ENCODE measurements at places on chromosomes 16 and 17.

DNA sequence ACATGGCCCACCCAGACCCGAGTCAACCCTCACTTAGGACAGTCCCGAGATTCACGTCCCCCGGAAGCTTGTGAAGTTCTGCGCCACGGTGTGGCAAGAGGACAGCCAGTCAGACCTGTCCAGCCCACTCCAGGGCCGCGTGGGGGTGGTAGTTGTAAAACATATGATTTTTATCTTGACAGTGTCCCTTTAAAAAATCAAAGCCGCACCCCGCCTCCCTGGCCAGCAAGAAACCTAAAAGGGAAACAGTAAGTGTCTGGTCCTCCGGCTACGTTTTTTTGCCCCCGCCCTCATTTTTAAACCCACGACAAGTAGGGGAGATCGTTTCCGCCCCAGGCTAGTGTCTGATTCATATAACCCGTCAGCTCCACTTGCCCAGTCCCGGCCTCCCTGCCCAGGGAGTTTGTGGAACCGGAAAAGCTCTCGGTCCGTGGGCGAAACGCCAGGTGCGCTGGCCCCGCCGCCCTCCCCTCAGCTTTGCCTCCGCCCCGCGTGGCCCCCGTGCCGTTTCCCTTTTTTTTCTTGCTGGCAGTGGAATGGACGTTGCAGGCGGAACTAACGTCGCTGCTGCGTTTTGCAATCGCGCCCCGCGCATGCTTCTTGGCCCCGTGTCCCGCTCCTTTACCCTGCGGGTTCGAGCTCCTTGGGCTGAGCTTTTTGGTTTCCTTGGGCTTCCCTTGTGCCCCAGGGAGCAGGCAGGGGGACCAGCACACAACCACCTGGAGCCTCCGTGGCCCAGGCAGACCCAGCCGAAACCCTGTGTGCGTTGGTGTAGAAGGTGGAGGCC lies 13.3 kb upstream of the NUDT16L1 start:
- peak; percentile 23 for DNase-seq

DNA sequence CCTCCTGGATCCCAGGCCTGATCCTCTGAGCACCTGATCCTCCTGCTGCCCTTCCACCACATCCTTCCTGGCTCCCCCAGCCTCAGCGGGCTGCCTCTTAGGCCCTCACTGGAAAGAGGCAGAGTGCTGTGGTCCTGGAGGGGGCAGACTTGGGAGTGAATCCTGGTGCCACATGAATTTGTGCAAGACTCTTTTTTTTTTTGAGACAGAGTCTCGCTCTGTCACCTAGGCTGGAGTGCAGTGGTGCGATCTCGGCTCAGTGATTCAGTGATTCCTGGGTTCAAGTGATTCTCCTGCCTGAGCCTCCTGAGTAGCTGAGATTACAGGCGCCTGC lies 3.1 kb downstream of the GHDC start:
- no peak for DNase-seq

DNA sequence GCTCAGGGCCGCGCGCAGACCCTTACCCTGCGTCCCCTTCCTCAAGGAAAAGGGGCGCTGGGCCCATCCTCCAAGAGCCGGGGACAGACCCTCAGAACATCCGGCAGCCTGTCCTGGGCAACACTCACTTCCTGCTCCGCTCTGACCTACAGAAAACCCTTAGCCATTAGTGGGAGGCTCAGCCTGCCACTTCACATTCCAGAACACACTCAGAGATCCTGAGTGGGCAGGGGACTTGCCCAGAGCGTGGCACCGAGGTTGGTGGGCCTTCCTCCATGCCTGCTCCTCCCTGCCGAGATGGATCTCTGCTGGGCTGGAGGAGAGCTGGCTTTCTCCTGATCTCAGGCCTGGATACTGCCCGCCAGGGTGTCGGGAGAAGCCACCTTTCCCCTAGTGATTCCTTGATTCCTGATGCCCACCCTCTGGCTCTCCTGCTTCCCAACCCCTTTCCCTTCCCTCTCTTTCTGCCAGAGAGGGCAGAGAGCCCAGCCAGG lies 1.5 kb downstream of the SCARF1 start:
- no peak for DNase-seq

DNA sequence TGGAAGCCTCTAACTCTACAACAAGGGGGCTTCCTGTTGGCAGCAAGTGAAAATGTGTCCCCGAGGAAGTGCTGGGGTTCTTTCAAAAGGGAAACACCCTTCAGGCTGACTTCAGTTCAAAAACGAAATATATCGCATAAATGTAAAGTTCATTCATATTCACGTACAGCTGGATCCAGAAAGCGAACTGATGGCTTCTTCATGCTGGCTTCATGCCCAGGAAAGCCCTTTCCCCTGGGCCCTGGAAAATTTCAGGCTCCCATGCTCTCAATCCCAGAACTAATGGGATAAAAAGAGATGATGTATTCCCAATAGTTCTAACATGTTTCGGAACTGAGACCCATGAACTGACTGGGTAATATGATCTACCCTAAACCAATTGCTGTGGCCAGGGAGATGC lies 104.7 kb upstream of the CDH13 start:
- no peak for DNase-seq

DNA sequence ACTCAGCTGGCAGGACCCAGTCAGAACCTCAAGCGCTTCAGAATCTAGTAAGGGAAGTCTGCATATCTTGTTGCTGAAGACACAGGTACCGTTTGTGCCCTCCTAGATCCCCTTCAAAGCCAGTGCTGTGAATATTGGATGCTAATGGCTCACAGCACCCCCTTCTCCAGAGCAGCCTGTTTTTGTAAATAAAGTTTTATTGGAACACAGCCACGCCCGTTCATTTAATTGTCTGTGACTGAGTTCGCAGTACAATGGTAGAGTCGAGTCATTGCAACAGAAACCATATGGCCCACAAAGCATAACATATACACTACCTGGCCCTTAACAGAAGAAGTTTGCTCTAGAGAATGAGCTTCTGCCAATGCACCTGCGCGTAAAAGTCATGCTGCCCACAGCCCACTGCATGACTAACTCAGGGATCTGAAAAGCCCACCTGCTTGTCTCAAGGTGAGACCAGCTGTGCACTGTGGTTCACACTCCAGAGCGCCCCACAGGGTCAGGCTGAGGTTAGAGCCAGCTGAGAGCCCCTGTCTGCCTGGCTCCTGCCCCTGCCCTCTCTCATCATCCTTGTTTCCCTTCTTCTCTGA lies 48.8 kb downstream of the AIPL1 start:
- DNase-seq = no peak

GRCh38 chr17:37344519-37344918 lies 31.3 kb upstream of the C17orf78 start:
- DNase-seq = no peak

DNA sequence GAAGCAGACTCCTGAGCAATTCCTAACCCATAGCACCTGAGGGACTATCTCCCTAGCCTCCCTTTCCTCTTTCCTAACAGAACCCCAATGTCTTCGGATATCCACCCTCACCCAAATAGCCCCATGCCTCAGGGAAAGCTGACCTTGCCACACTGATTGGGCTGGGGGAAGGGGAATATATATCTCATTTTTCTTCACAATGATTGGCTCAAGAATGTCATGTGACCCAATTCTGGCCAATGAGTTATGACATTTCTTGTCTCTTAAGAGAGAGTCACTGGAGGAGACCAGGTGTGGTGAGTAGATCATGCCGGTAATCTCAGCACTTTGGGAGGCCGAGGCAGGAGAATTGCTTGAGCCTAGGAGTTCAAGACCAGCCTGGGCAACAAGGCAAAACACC lies 71.9 kb upstream of the NLK start:
- no peak for DNase-seq

DNA sequence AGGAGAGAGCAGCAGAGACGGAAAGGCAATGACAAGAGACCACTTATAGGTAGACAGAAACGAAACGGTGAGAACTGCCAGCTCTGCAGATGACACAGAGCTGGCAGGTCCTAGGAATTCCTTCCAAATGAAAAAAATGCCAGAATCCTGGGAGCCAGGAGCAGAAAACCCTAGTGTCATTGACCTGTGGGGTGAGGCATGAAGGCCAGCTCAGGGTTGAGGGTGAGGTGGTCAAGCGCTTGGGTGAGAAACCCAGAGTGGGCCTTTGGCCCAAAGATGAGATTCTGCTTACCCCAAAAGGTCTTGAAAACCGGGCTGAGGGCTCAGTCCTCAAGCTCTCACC lies 9.2 kb downstream of the HIC1 start:
- no peak for DNase-seq

DNA sequence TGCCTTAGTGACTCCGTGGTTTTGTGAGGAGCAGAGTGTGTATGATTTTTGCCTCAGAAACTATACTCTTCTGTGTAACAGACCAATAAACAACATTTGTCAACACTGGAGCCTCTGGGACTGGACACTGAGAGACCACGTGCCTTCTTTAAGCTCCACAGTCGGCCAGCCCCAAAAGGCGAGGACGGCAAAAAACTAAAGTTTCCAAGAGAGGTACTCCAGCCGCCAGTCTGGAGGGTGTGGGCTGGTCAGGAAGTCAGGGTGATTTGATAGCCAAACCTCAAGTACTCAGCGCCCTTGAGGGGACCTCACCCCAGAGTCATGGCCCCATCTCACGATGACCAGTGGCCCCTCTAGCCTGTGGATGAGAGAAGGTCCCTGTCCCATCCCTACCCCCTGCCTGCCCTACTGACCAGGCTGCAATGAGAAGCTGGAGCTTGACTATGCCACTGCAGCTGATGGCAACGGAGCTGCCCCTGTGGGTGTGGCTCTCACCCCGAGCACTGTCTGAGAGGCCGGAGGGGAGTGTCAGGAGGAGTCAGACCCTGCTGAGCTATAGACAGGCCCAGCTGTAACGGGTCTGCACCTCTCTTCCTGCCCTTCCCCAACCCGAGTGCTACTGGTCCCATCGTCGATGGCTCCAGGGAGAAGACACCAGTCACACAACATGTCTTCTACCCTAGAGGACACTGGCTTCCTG lies 19.8 kb downstream of the MNT start:
- no peak for DNase-seq

DNA sequence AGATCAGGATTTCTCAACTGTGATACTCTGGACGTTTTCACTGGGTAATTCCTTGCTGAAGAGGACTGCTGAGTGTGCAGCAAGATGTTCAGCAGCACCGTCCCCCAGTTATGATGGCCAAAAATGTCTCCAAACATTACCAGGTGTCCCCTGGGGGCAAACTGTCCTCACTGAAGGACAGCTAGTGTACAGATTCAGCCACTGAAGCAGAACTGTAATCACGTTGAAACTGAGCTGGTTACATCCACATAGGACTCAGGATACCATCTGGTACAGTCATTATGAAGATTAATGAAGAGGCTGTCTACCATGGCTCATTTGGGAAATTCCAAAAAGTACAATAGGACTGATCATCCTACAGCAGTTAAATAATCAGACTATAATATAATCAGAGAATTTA lies 43.3 kb upstream of the GINS3 start:
- no peak for DNase-seq

GRCh38 chr17:27538156-27538955 lies 82.1 kb downstream of the KSR1 start:
- DNase-seq = no peak

DNA sequence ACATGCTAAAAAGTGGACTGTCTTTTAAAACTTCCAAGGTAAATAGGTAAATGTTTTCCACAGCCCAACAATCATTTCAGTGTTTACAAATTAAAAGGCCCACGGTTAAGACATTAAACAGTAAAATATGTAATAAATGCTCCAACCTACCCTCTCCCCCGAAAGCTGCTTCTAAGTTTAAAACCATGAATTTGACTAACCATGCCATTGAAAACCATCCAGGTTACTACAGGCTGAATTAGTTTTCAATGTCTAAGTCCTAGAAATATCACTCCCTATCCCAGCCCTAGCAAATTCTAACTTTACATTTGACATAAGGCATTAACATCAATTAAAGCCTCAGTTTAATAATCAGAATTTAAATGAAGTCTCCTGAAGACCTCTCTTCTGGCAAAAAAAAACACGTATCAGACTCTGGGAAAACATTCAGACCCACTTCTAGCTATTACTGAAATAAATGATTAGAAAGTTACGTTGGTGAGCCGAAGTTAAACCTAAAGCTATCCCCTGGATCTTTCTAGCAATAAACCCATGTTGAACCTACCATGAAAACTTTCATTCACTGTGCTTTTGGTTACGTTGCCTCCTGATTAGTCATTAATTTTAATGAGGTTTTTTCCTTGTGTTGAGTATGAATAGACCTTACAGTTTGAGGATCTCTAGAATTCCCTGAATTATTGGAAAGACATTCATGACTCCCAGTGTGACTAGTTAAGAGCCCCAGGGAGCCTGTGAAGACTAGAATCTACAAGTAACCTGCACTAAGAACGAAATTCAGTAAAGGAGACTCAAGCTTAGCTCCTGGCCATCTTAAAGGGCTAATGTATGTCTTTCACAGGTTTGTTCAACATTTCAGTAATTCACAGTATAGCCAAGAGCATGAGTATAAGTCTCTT lies 1.7 kb upstream of the POLG2 start:
- DNase-seq = no peak

GRCh38 chr16:27330542-27330941 lies 16.8 kb downstream of the IL4R start:
- DNase-seq = peak; percentile 97

- DNase-seq = no peak
Observed at GRCh38 chr16:23334950-23335349, 32.8 kb downstream of the SCNN1B start.

DNA sequence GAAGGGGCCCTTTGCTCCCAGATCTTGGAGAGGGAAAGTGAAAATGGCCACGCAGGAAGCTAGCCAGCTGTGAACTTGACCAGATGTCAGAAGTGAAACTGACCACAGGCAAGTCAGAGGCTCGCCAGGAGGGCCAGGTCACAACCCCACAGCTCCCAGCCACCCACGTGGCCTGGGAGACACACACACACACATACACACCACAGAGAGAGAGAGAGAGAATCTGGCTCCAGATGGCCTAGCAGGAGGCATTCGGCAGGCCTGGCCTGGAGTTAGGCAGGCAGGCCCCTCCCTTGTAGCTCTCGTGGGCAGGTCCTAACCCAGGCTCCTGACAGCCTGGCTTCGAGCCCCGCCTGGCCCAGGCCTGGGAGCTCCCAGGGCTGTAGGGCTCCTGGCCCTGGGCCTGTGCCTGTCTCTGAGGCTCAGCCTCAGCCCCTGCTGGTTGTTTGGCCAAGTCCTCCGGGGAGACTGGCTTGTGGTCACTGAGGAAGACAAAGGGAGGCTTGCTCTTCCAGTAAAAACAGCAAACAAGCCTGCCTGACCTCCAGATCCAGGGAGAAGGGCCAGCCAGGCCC lies 20.2 kb downstream of the NGFR start:
- peak; percentile 97 for DNase-seq

- no peak for DNase-seq
Observed at GRCh38 chr16:60077861-60078260, 1343.7 kb upstream of the GOT2 start.

DNA sequence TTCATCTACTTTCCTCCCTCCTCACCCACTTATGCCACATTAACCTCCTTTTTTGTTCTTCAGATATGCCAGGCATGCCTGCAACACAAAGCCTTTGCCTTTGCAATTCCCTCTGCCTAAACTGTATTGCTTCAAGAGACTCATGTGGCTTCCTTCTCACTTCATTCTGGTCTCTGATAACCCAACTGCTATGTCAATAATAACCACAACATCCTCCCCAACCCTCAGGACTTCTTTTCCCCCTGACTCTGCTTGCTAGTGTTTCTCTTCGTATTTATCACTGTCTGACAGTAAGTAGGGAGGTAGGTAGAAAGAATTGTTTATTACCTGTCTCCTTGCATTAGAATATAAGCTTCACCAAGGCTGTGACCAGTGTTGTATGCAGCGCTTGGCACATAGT lies 22.4 kb downstream of the RBL2 start:
- no peak for DNase-seq

Data from cardiac fibroblast (primary cell).